ENCODE measurements at places on chromosomes 1 and 21.

GRCh38 chr21:25103500-25104207 is 503.6 kb downstream of the MRPL39 start:
- peak; percentile 2 for DNase-seq

GRCh38 chr1:204445860-204446412 is 34.3 kb upstream of the PPP1R15B start:
- peak; percentile 39 for DNase-seq

DNA sequence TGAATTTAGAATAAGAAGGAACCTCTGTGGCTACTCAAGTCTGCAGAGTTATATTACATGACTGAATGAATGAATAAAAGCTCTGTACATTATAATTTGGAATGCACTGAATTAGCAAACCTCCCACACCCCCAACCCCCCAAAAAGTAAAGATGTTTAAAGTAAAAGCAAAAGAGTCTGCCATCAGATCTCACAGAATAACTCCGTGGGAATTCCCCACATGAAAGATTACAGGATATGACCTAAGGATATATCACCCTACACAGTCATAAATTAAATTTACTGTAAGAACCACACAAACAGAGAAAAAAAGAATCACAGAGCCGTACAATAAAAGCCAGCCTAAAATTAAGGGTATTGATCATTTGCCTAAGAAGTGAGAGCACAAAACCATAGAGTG is 587.3 kb downstream of the PTPRC start:
- no peak for DNase-seq

DNA sequence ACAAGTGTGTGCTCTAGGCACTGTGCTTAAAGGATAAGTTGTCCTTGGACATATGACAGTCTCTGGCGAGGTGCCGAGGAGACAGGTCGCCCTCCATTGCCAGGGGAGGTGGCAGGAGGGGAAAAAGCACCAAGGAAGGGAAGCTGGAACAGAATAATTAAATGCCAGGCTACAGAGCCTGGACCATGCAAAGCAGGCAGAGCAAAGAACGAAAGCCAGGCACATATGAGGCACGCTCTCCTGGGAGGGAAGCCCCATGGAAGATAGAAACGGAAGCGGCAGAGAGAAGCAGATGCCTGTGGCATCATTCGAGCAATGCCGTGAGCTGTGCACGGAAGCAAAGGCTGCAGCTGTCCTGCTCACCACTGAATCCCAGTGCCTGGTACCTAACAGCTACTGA is 91.2 kb downstream of the JAK1 start:
- no peak for DNase-seq

GRCh38 chr1:25926731-25927496 is 20.7 kb upstream of the STMN1 start:
- no peak for DNase-seq

GRCh38 chr1:16126160-16126559 is 29.7 kb downstream of the EPHA2 start:
- DNase-seq: no peak

- no peak for DNase-seq
Observed at GRCh38 chr21:26177746-26178426, 7.3 kb upstream of the APP start.

- DNase-seq: no peak
Observed at GRCh38 chr1:189305279-189305678, 1172.4 kb downstream of the BRINP3 start.

DNA sequence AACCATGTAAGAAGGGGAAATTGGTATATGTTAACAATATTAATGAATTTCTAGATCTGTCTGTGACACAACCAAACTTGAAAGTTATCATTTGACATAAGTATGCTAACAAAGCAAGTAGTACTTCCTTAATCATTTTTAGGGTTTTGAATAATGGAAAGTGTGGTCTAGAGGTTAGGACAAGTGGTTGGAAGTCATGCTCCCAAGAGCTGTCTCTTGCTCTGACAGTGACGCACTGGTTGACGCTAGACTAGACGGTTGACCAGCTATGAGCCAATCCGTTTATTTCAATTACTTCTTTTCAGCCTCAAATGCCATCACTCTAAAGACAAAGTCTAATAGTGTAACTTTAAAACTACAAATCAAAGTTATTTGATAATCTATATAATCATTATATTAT is 20.7 kb upstream of the RGS1 start:
- DNase-seq: no peak

DNA sequence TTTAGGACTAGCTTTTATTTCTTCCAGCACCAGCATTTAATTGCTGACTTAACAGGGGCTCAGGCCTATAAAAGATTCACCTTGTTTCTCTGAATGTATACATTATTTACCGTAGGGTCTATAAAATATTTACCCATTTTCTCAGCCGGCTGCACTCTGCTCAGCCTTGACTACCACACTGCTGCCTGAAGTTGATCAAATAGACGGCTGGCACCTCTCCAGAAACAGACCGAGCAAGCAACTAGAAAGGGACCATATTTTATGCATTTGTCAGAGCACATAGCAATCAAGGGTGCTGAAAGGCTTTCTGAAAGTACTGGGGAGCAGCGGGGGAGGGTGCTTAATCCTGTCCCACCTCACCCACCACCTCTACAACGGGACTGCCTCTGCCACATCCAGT is 64.7 kb upstream of the FGGY start:
- no peak for DNase-seq

- DNase-seq: no peak
Observed at GRCh38 chr1:116270316-116271057, 102.6 kb upstream of the ATP1A1 start.

Data from AG08396 (cell line).